NCI-H1092 (cell line): ENCODE measurements at places on chromosomes 7 and 10.

DNA sequence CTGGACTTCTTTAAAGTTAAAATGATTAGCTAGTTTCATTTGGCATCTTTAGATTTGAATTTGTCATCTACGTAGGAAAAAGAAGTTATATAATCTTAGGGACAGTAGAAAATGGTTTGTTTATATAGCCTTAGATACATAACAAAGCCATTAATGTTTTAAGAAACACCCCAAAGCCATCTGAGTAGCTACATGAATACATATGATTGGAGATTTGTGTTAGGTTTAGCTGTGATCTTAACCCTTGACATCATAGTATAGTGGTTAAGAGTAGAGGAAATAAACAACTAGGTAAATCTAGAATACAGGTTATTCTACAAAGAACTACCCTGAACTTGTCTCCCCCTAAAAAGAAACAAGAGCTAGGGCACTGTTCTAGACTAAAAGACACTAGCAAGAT, 18.1 kb downstream of the SAMD8 start:
- no peak for DNase-seq

GRCh38 chr10:100158044-100158805, 27.6 kb downstream of the ERLIN1 start:
- no peak for DNase-seq

GRCh38 chr10:72310636-72311035, 36.9 kb downstream of the DDIT4 start:
- DNase-seq = no peak

GRCh38 chr10:71978476-71978875, 14.3 kb downstream of the CHST3 start:
- DNase-seq = no peak

GRCh38 chr10:29395409-29395808, 106.5 kb downstream of the LYZL1 start:
- no peak for DNase-seq

GRCh38 chr7:33876596-33877274, 28.6 kb upstream of the BMPER start:
- no peak for DNase-seq

DNA sequence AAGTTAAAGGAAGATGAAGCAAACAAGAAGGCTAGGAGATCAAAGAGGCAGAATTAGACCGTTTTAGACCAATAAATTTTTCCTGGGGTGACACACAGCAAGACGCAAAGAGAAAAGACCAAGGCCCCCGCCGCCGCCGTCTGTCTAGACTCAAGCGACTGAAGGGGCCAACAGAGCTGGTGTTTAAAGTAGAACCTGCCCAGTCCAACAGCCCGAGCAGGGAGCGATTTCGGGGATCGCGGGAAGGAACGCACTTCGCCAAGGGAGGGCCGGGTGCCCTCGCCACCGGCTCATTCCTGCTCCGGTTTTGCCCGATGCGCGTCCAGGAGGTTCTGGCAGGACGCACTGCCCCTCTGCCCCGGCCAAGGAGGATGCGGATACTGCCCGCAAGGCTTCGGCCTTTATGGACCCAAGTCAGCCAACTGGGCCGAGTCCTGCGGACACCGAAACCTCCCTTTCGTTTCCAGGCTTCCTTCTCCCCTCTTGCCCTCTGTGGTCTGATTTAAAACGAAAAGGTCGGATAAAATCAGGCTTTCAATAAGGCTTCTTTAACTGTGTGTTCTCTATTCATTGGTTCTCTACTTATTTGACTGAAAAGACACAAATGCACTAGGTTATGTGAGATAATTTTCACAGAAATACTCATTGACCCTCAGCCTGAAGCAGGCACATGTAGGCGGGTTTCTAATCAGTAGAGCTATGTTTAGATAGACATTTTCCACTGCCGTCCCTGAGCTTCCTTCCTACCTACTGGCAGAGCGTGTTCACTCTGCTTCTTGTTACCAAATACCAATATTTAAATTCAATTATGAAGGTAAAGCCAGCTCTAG, 2.2 kb upstream of the HOXA7 start:
- no peak for DNase-seq

DNA sequence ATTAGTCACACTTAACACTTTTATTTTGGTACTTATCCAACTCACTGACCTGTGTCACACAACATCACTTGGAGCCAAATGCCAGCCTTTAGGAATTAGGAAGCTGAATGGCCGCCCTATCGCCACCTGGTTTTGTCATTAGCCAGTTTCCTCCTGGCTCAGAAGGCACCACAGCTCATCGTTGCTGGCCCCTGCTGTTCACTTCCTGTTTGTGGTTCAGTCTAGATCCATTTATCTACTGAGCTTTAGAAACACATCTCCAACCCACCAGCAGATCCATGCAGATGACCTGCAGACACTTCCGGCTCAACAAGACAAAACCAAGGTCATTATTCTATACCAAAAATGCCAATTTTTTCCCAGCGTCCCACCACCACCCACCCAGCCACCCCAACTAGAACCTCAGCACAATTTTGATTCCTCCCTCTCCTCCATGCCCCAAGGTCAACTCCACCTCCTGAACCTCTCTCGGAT, 193.5 kb upstream of the NEBL start:
- no peak for DNase-seq

- DNase-seq = no peak
Observed at GRCh38 chr10:92024700-92025099, 101.1 kb downstream of the BTAF1 start.

- no peak for DNase-seq
Observed at GRCh38 chr7:155979566-155979965, 167.3 kb upstream of the SHH start.

DNA sequence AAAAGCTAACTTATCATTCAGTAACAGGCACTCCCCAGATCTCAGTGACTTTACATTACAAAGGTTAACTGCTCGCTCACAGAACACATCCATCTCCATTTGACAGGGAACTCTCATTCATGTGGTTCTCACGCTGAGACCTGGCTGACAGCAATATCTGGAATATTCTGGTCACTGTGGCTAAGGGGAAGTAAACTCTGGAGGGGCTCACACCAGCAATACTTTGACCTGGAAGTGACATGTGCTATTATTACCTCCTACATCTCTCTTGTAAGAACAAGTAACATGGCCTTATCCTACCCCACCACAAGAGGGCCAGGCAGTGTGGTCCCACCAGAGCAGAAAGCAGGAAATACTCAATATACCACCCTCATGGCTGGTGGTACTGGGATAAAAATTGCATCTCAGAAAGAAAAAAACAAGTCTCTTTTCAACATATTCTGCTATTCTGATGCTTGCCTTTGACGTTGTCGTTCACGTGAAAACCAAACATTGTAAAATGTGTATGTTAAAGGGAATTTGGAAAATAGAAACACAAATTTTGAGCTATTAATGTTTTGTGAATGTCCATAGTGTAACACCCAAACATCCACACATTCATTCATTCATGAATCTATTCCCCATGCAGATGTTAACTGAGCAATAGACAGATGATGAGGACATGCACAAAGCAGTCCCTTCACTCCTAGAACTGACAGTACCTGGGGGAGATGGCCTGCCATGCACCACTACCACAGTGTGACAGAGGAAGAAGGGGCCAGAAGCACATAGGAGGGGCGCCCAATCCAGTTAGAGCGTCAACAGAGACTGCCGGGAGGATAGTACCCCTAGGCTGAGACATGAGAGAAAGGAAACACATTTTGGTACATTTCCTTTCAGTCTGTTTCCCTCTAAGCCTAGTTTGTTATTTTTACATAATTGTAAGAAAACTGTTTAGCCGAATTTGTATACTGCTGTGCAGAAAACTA, 166.0 kb upstream of the SP4 start:
- peak; percentile 55 for DNase-seq

DNA sequence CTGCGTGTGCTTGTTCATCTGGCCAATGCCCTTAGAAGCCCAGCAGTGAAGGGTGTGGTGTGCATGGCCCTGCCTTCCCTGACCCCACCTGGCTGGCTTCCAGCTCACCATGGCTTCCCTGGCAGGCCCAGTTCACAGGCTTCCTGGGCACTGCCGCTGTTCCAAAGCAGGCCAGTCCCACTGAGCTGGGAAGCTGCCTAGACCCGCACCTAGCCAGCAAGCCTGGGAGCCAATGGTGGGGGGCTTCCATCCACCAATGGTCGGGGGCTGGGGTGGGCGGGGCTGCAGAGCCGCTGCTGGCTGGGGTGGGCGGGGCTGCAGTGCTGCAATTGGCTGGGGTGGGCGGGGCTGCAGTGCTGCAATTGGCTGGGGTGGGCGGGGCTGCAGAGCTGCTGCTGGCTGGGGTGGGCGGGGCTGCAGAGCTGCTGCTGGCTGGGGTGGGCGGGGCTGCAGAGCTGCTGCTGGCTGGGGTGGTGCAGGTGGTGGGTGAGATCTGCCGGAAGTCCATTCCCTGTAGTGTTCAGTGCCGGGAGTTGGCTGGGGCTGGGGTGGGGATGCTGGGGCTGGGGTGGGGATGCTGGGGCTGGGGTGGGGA, 12.4 kb downstream of the CALY start:
- DNase-seq = peak; percentile 52

DNA sequence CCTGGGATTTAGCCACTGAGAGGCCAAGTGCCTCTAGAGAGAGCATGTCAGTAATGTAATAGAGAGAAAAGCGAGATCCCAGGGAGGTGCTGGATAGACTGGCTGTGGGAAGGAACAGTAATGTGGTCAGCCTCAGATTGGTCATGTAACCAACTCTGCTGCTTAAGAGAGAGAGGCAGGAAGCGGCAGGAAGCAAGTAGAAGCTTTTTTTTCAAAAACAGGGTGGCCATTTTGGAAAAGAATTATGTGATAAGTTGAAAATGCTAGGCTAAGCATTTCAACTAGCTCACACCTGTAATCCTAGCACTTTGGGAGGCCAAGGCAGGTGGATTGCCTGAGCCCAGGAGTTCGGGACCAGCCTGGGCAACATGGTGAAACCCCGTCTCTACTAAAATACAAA, 3.7 kb upstream of the PCOLCE start:
- DNase-seq = no peak

GRCh38 chr10:45585131-45585530, 87.4 kb downstream of the ZFAND4 start:
- DNase-seq = no peak

DNA sequence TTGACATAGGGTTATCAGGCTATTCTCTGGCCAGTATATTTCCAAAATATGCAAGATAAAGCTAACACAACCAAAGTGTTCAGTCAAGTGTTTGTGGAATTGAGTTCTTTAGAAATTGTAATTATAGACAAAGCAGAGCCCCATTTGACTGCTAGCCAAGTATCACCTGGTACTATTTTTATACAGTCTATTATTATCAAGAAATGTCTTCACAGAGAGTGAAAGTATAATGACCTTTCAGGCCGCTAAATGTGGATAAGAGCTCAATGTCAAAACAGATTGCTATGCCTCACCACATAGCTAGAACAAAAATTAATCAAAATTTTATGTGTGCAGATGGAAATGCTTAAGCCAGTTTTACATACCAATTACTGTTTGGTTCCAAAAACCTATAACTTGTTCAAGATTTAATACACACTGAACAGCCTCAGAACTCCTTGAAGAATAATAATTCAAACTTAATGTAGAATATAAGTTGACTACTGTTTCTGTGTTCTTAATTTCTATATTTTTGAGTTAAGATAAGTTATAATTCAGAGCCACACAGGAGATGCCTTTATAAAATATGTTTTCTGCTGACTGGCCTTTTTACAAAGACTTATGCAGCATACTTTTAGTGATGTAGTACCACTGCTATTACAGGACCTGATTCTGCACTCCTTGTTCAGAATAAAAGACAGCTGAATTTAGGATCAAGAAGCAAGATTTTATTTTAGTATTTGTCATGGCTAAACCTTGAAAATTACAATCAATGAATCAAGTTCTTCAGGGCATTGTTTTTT, 31.0 kb downstream of the PRPS1L1 start:
- DNase-seq = no peak

GRCh38 chr10:57457972-57458512, 809.7 kb downstream of the IPMK start:
- DNase-seq = no peak

GRCh38 chr10:30738416-30738815, 108.9 kb upstream of the LYZL2 start:
- DNase-seq = no peak

DNA sequence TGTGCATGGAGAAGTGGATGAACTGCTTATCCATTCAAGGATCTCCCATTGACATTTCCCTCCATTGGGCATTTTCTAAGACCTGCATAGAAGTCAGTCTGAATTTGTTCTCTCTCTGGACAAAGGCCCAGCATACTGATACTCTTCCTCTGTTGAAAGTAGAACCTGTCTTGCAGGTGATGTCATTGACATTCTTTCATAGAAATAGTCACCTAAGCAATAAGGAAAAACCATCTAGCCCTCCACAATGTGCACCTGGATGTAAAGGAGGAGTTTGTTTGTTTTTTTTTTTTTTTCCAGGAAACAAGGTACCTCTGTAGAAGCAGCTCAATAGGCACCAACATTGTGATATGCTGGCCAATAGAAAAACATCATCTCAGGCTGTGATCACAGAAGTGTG, 150.4 kb downstream of the DPY19L1 start:
- no peak for DNase-seq

- DNase-seq = no peak
Observed at GRCh38 chr7:156608173-156608478, 32.4 kb upstream of the RNF32 start.

GRCh38 chr10:116688741-116689495, 53.4 kb downstream of the HSPA12A start:
- DNase-seq = no peak

GRCh38 chr10:541750-542371, 147.6 kb downstream of the DIP2C start:
- DNase-seq = peak; percentile 10

DNA sequence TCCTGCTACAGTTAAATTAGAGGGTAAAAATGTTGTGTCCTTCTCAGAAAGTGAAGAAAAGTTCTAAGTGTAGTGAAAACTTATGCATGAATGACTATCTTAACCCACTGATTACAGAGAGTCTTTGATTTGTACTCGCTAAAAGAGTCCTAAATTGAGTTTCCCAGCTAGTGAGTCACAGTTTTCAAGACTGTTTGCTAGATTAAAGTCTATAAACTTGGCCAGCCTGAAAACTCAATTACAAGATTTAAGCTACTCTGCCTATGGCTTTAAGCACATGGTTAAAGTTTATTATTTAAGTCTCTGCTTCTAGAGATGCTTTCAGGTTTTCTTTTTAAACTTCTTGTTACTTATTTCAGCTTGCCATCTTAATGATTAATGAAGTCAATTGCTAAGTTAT, 44.4 kb downstream of the MRPS24 start:
- no peak for DNase-seq

GRCh38 chr10:44755481-44755880, 155.7 kb upstream of the TMEM72 start:
- DNase-seq = no peak

GRCh38 chr7:124429923-124430322, 335.7 kb downstream of the GPR37 start:
- DNase-seq = no peak
